HL-60 (cell line): ENCODE measurements at places on chromosomes 13 and 19.

GRCh38 chr19:1082165-1082927 is 12.8 kb downstream of the POLR2E start:
- DNase-seq: no peak

- DNase-seq: no peak
Measured at GRCh38 chr19:17872251-17873001, 681 bp downstream of the SLC5A5 start.

DNA sequence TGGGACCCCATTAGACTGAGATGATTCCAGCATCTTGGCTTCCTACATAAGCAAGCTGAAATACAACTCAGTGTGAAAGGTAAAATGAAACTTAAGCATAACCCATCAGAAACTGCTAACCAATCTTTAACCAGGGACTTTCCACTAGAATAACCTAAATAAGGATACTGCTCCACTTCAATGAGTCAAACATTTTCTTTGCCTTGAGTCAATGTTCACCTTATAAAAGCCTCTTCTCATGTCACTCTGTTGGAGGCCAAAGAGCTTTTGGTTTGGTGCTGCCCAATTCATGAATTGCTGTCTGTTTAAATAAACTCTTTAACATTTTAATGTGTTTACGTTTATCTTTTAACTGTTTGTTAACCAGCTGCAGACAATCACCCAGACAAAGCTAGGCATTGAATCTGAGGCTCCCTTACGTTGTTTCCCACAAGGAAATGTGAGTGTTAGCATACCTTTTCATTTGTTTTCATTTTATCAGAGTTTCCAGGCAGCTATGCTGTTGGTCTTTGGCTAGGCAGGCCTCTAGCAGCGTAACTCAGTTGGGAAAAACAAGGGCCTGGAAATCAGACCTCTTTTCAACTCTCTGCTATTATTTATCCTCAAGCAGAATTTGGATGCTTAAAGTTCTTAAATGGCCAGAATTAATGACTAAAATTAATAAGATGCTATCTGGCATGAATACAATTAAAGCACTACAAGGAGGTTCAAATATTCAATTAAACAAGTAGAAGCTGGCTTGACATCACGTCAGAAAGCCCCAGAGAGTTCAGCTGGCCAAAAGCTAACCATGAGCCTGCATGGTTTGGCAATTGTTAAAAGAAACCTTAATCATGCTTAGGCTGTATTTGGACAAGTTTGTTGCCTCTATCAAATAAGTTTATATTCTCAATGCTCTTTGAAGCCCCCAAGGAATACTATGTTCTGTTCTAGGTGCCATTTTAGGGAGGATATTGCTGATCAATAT is 200.2 kb downstream of the DCLK1 start:
- DNase-seq: no peak

- peak; percentile 70 for DNase-seq
Measured at GRCh38 chr19:4061178-4061682, 5.5 kb downstream of the ZBTB7A start.

GRCh38 chr19:6730153-6730804 is 7.1 kb downstream of the GPR108 start:
- no peak for DNase-seq

- DNase-seq: no peak
Measured at GRCh38 chr19:23558541-23558940, 128.5 kb downstream of the ZNF675 start.

DNA sequence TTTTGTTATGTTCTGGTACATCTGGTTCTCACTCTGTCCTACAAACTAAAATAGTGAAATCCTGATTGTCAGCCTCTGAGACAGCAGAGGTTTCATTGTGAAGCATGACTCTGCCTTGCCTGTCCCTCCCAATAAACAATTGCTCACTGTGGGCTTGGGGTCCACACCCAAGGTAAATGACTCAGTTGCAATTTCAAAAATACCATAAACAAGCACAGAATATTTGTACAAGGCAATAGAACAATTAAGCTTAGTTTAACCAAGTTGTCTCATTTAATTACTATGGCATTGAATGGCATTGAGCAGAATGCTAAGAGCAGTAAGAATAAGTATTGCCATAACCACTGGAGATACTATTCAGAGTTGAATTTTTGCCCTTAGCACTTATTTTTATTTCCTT is 353.6 kb downstream of the SPRY2 start:
- no peak for DNase-seq

DNA sequence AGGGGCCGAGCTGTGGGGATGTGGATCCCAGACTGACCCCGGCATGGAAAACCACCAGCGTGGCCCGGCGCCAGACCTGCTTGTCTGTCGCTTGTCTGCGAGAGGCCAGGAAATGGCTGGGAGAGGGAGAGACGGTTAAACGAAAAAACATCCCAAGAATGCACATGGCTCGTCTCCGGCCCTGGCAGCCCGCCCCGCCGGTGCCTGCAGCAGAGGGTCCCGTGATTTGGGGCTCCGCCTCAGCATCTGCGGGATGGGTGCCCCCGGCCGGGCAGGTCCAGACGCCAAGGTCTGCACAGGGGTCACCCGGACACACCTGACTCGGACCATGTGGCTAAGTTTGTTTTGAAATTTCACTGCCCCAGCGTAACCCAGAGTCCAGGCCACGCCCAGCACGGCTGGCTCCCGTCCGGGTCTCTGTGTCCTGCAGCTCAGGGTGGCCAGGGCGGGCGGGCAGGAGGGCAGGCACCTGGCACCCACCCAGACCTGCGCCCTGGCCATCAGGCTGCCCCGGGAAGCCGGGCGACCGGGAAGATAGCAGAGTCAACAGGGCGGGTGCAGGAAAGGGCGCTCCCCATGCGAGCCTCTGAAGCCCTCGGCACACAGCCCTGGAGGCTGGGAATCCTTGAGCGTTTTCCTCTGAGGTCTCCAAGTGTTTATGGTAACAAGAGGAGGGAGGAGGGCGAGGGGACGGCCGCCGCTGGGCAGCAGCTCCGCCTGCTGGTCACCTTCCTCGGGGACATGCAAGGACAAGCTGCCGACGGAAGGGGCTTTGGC is 103.2 kb downstream of the GADD45B start:
- peak; percentile 75 for DNase-seq

DNA sequence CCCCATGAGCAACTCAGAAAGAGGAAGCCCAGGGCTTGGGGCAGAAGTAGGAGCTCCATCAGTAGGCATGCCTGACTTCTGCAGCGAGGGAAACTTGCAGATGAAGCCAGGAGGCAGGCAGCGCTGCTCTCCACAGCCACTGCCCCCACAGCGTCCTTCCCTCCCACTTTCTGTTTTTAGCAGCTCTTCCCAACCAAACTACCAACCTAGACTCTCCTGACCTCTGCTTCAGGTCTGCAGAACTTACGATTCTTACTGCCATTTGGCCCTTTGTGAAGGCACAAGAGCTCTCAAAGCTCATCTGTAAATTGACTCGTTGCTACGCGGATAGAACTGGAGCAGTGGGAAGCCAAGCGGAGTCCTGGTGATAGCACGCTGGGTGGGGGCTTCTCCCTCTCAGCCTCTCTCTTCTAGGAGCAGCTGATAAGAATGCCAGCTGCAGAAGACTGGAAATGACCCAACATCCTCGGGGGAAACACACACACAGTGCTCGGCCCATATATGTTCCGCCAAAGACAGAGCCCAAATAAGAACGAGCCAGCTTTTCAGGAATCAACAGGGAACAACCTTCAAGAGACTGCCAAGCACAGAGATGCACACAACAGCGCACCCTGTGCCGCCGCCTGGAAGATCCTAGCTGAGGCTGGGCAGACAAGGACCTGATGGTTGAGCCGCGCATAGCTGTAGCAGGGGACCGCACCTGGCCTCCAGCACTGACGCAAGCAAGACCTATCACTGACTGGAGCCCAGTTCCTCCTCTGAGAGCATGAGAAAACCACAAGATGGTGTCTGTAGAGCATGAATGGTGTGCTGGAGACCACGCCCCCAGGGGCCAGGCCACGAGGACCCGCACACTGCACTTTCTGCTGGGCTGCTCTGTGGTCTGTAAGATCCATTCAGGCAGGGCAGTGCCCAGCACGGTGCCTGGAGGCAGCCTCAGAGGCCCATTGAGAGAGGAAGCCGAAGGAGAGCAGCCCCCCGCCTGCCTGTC is 15.9 kb upstream of the SLC35E1 start:
- DNase-seq: peak; percentile 78

- no peak for DNase-seq
Measured at GRCh38 chr13:103143432-103143831, 77.2 kb upstream of the SLC10A2 start.

- no peak for DNase-seq
Measured at GRCh38 chr19:51018745-51019543, 565 bp downstream of the KLK10 start.

GRCh38 chr13:72960114-72960513 is 98.7 kb upstream of the KLF5 start:
- DNase-seq: no peak

DNA sequence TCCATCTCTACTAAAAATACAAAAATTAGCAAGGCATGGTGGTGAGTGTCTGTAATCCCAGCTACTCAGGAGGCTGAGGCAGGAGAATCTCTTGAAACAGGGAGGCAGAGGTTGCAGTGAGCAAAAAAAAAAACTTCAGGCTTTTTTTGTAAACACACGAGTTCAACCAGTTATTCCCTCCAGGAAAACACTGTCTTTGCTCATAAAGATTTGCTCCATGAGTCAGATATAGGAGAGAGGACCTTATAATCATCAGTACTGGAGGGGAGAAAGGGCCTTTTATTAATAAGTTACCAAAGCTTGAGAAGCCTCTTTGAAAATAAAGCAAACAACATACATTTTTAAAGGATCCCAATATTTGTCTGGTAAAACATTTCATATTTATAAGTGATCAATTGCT is 110.7 kb downstream of the EFNB2 start:
- no peak for DNase-seq

GRCh38 chr13:98018293-98018692 is 64.8 kb downstream of the IPO5 start:
- DNase-seq: no peak

DNA sequence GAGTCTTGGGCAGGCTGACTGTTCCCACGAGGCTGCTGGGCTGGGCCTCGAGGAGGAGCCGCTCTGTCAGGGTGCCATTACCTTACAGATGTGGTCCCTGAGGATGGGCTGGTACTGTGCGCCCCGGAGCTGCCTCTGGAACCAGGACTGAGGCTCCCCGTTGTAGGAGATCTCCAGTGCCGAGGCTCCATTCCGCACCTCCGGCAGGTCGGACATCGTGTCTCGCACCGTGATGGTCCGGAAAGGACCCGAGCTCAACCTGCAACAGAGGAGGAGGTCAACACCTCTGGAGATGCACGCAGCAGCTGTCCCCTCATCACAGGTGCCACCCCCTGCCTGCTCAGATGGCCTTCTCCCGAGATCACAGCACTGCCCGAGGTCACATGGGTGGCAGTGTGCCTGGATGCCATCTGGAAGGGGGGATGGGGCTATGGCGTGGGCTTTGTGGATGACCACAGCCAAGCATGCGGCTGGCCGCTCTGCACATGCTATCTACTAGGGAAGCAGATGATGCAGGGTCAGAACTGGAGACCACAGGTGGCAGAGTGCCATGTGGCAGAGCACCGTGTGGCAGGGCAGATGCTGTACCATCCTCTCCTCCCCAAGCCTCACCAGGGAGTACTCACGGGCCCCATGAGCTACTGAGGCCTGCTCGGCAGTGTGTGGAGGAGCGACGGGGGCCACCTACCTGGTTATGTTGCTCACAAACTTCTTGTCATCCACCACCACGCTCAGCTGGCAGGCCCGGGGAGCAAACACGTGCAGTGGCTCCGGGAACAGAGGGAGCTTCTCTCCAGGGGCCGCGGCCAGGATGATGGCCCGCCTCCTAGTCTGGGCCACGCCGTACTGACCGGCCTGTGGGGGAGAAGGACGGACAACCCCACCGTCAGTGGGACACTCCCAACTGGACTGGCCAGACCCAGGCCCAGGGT is 18.3 kb upstream of the EIF3G start:
- DNase-seq: no peak

GRCh38 chr13:93328943-93329342 is 102.3 kb downstream of the GPC6 start:
- DNase-seq: no peak

- DNase-seq: no peak
Measured at GRCh38 chr13:66212511-66212910, 1017.6 kb downstream of the PCDH9 start.

GRCh38 chr19:42131149-42132029 is 857 bp downstream of the POU2F2 start:
- DNase-seq: no peak

DNA sequence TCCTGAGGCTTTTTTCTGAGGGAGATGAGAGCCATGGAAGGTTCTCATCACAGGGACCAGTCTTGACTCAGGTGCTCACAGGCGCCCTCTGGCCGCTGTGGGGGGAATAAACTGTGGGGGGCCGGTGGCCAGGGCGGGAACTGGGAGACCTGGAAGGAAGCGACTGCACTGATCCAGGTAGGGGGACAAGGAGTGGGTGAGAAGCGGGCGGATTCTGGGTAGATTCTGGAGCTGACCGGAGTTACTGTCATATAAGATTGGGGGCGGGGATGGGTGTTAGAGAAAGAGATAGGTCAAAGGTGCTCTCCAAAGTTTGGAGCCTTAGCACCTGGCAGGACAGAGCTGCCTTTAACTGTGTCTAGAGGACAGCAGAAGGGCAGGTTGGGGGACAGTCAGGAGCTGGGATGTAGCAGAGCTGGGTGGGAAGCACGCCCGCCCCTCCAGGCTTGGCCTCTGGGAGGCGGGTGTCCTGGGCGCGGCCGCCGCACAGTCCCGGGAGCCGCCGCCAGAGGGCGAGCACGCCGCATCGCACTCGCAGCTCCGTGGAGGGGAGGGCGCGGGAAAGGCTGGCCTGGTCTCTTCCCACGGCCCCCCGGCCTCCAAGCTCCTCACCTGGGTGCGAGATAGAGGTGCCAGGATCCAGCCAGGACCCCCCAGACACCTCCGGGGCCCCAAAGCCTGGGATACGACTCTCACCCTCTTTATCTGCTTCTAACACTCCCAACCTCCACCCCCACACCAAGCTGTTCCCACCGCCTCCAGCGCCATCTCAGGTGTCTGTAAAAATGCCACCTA is 4.2 kb upstream of the DAND5 start:
- peak; percentile 87 for DNase-seq

GRCh38 chr13:48710160-48710559 is 56.4 kb downstream of the CYSLTR2 start:
- no peak for DNase-seq

- no peak for DNase-seq
Measured at GRCh38 chr13:51283371-51283770, 56.1 kb upstream of the SERPINE3 start.

GRCh38 chr13:40116008-40116407 is 460.5 kb downstream of the COG6 start:
- no peak for DNase-seq

DNA sequence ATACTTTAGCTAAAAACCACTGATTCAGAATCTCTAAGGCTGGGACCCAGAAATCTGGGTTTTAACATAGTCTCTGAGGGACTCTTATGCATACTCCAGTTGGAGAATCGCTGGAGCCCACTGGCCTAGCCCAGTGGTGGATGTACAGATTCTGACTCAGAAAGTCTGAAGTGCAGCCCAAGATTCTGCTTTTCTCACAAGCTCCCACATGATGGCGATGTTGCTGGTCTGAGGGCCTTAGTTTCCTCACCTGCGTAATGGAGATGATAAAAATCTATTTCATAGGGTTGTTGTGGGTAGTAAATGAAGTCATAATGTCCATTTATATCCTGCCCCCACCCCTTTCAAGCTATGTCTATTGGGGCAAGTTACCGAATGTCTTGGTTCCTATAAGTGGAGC is 7.7 kb upstream of the CDADC1 start:
- peak; percentile 48 for DNase-seq
